ENCODE measurements at places on chromosomes 2 and 18. TPM values are rescaled to one million over a fixed set of nuclear protein-coding genes. Genes with fewer than 3 reads are reported as not detected.

DNA sequence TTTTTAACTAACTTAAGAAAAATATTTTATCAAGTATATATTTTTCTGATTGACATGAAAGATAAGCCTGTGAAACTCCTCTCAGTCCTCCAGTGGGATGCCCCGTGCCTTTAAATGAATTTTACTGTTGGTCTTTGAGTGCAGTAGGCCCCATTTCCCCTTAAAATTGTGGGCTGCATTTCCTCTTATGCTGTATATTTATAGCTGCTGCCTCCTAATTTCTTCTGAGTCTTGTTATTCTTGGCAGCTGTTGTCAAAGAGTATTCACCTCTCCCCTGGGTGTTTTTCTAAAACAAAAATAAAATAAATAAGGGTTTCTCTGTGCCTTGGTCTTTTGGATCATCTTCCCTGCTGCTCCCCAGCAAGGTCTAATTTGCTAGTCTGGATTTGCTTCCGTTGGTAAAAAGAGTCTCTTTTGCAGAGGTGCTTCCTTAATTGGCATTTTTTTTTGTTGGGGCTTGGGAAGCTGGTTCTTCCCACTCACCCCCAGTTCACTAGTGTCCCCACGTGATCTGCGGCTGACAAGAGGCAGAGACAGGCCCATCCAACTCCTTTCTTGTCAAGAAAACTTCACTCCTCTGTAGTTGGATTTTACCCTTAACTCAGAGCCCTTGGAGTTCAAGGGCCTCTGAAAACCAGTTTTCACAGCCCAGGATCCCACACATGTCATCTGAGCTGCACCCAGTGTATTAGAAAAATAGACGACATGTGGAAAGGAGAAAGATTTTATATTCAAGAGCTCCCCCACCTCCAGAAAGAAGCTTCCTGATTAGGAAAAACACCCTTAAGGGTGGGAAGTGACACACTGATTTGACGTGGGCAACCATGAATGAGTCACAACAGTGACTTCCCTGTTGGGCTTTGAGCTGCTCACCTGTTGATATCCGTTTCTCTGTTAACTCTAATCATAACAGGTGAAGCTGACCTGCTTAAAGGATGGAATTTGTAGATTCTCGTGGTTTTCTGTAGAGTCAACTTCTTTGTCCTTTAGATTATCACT lies 431.5 kb downstream of the DCDC2C start:
- H3K4me3 ChIP-seq: no peak overlapping the region
- H3K27ac ChIP-seq: no peak overlapping the region
- no peak for DNase-seq

DNA sequence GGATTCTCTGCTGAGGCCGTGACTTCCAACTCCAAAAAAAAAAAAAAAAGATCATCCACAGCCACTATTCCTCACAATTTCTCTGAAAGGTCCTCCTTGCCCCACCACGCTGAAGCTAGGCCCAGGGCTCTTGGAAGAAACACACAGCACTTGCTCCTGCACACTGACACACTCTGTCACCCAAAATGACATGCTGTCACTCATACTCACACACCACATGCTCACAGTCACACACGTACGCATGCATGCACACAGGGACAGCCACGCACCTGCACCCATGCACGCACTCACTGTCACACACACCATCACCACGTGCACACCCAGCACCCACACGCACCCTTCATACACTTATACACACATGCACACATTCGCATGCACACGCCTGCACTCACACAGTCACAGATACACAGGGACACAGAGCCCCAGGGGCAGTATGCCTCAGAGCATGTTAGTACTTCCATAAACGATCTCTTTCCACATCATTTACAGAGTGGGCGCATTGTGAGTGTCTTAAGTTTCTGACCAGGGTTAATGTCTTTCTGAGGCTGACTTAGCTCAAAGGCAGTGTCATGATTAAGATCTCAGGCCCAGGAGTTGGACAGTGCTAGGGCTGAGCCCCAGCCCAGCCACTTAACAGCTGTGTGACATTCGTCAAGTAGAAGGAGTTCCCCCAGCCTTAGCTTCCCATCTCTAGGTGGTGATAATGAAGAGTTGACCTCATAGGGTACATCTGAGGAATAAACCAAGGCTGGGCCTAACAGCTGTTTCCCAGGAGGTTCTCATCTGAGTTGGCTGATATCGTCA lies 93.4 kb downstream of the GLI2 start:
- no peak overlapping the region for H3K4me3 ChIP-seq
- DNase-seq: no peak
- H3K36me3 ChIP-seq: no peaks in the 10 kb centered on the region

- H3K4me3 ChIP-seq: no peak overlapping the region
- no peak for DNase-seq
- H3K27ac ChIP-seq: no peak overlapping the region
- H3K4me1 ChIP-seq: no peaks in the 10 kb centered on the region
- H3K27me3 ChIP-seq: no peaks in the 10 kb centered on the region
Observed at GRCh38 chr2:213995400-213996105, 415.3 kb upstream of the VWC2L start.

Gene GALNT14
- 1.1 TPM for total RNA-seq

DNA sequence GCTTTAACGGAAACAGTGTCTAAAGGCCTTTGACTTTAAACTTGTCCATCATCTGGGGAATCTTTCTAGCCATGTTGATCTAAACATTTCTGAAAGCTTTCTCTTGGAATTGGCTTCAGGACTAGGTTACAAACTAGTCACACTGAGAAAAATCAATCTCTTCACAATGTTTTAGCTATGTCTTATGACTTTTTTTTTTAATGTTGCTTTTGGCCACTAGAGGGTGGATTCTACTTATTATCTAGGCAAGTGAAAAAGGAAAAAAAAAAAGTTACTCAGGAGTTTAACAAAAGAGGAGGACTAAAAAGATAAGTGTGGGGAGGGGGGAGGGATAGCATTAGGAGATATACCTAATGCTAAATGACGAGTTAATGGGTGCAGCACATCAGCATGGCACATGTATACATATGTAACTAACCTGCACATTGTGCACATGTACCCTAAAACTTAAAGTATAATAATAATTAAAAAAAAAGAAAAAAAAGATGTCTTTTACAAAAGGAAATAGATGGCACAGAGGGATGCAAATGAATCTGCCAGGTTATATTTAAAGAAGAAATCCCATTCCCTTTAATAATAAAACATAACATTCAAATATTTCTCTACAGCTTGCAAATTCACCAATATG lies 160.4 kb upstream of the PID1 start:
- H3K36me3 ChIP-seq: no peaks in the 10 kb centered on the region
- DNase-seq: no peak
- no peak overlapping the region for H3K4me3 ChIP-seq
- peaks cover 4% of the 10 kb centered on the region for H3K27me3 ChIP-seq

Gene IL18R1
- 15.8 TPM for total RNA-seq

GRCh38 chr2:47221946-47222345 lies 66.8 kb upstream of the STPG4 start:
- H3K27me3 ChIP-seq: no peaks in the 10 kb centered on the region
- H3K27ac ChIP-seq: no peak overlapping the region
- H3K36me3 ChIP-seq: no peaks in the 10 kb centered on the region
- DNase-seq: no peak

DNA sequence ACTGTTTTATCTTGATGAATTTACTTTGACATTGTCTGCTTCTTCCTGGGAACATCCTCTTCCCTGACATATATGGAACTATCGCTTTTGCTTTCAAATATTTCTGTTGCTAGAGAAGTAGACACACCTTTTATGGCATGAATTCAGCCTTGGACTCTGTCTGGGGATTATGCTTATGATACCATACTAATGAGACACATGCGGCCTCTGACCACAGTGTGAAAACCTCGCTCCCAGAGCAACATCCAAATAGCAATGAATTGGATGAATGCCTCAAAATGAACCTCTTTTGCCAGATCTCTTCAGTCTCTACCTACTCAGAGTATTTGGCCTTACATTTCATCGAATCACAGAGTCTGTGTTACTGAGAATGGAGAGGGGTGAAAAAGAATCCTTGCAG lies 70.9 kb downstream of the PIEZO2 start:
- no peaks in the 10 kb centered on the region for H3K4me1 ChIP-seq
- no peaks in the 10 kb centered on the region for H3K27me3 ChIP-seq
- H3K27ac ChIP-seq: no peak overlapping the region
- H3K4me3 ChIP-seq: no peak overlapping the region
- DNase-seq: no peak
- no peaks in the 10 kb centered on the region for H3K36me3 ChIP-seq

Gene DYSF
- total RNA-seq: 3.8 TPM
